ENCODE measurements at places on chromosomes 1 and 21.

- no peak for DNase-seq
These were observed 13.7 kb upstream of the ELK4 start for GRCh38 chr1:205645519-205645918.

- no peak for DNase-seq
These were observed 78.1 kb downstream of the DHRS3 start for GRCh38 chr1:12539705-12540579.

- DNase-seq: no peak
These were observed 387.9 kb downstream of the NUF2 start for GRCh38 chr1:163709636-163710035.

GRCh38 chr21:41836166-41837015 lies 42.8 kb downstream of the PRDM15 start:
- DNase-seq: no peak

- no peak for DNase-seq
These were observed 107.4 kb downstream of the LEPR start for GRCh38 chr1:65527707-65528503.

DNA sequence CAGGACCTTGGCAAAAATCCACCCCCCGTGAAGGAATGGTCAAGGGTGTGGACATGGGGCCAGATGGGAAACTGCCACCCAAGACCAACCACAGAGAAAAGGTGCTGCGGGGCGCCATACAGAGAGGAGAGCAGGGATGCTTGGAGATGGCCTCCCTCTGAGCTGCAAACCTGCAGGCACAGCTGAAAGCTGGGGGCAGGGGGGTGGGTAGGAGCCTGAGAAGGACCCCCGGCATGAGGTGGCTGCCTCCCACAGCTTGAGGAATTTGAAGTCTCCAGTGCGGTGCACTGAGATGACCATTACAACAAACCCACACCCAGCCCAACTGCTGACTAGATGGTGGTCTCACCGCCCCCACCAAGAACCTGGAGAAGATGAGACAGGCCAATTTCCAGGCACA lies 84.8 kb downstream of the WDR4 start:
- no peak for DNase-seq

DNA sequence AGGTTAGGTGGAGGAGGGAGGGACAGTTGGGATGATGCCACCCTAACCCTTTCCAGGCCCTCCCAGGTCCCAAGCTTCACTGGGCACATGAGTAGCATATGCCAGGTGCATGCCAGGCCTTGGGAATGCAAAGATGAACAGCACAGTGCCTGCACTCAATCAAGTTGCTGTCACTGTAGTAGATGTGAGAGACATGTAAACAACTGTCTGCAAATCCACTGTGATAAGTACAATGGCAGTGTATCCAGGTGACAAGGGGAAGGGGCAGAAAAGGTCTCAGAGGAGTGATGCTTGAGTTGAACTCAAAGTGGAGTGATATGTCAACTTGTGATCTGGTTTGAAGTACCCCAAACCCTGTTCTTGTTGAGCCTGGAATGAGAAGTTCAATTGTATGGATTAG lies 49.5 kb upstream of the LRRN2 start:
- no peak for DNase-seq
